Activated CD4-positive, alpha-beta T cell treated with anti-CD3 and anti-CD28 coated beads, Interleukin-10, Interleukin-2, amounts not matched to agents 100 ng/mL and 50 ng/mL, durations not matched to agents 16 hours and 8 hours (primary cell): ENCODE measurements at places on chromosomes 16 and 17.

- no peak for DNase-seq
Observed at GRCh38 chr17:30482555-30482954, 5.3 kb downstream of the GOSR1 start.

DNA sequence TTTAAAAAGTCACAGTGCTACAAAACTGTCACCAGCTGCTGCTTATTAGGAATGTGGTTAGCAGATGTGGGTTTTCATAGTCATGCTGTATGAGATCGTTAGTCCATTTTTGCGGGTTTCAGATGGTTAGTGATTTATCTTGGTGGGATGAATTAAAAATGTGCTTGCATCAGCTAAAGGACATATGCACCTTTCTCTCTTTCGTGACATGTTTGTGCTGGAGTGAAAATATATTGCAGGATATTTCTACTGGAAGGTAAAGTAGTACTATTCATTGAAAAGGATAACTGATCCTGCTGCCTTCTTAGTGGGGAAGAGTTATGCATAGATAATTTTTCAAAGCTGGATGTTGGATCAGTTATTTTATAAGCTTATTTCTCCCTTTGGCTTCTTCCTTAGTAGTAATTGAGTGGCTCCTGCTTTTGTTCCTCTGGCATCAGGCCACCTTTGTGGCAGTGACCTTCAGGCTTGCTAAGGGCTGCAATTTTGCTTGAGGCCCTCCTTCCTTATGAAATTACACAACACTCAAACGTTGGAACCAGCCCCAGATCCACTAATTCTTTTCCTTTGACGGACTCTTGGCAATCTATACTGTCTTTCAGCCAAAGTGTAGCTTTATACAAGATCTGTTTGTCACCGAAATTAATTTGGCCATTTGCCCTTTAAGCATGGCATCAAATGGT is 7.5 kb upstream of the SNTB2 start:
- peak; percentile 15 for DNase-seq

- DNase-seq = no peak
Observed at GRCh38 chr17:39461926-39462569, 762 bp downstream of the CDK12 start.

GRCh38 chr16:52657924-52658323 is 111.0 kb upstream of the TOX3 start:
- DNase-seq = no peak

DNA sequence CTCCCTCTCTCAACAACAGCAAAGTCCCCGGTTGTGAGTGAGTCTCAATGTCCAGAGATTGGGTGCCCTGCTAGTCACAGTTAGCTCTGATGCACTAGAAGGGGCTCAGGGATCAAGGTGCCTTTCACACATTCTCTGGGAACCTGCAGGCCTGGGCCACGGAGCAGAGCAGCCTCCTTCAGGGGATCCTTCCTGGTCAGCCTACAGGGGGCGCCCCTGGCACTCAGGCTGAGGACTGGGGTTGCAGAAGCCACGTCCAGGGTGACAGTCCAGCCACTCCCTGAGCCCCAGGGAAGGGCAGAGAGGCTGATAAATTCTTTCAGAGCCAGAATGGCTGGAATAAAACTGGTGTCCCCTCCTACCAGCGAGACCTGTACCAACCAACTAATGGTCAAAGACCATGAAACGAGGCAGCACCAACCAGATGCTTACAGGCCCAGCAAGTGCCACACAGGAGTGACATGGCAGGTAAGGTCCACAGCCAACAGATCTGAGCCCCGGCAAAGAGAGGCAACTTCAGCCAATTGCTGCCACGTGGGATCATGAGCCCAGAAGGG is 43.5 kb downstream of the ST3GAL2 start:
- peak; percentile 78 for DNase-seq

- DNase-seq = no peak
Observed at GRCh38 chr16:26087091-26087490, 395.3 kb downstream of the HS3ST4 start.

DNA sequence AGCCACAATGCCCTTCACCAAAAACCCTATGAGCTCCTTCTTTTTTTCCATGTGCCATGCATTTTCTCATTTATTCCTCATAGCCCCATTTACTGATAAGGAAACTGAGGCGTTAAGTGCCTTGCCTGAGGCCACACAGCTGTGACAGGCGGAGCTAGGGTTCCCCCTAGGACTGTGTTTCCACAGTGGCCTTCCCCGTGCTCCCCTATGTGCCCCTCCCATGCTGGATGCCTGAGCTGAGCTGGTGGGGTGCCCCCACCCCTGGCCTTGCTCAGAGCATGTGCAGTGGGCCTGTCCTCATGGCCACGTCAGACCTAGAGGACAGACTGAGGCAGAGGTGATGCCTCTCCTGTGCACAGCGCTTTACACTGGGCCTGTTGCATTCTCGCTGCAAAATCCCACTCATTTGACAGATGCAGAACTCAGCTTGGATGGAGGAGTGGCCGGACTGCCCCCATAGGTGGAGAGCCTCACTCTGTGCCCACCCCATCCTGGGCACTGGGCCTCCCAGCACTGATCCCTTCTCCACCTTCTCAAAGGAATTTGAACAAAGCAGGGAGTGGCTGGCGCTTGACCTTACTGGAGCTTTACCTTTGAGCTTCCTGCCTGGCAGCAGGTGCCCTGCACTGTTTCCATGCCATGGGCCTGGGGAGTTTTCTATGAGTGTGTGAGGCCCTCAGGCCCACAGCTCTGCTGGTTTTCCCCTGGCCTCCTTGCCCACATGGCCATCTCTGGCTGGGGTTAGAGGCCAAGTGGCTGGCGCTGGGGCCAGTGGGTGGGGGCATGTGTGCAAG is 2.6 kb downstream of the MAP2K3 start:
- peak; percentile 37 for DNase-seq

- no peak for DNase-seq
Observed at GRCh38 chr17:18191236-18191667, 7.6 kb downstream of the ALKBH5 start.

DNA sequence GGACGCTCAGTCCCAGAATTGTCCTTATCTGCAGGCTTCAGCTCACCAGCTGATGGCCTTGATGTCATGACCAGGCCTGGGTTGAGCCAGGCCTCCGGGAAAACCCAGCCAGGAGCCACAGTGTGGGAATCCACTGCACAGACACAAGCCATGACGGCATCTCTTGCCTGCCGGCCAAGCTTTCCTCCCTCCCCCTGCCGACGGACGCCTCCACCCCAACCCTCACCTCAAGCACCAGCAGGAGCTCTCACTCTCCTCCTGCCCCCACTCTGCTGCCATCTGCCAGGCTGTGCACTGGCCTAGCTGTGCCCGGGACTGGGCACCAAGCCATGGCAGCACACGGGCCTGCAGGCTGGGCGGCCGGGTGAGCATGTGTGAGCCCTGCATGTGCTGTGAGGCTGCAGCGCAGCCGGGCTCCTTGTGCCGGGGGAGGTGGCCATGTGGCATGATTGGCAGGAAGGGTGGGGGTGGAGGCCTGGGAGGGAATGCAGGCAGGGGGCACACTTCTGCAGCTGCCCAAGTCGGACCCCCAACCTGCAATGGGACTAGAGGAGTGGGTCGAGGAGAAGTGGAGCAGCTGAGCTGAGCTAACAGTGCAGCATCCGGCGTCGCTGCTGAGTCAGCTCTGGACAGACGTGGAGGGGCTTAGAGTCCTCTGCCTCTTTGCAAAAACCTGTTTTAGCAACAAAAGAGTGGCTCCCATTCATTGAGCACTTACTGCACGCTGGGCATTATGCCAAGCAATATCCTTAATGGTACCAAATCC is 268.5 kb downstream of the CBLN1 start:
- no peak for DNase-seq

DNA sequence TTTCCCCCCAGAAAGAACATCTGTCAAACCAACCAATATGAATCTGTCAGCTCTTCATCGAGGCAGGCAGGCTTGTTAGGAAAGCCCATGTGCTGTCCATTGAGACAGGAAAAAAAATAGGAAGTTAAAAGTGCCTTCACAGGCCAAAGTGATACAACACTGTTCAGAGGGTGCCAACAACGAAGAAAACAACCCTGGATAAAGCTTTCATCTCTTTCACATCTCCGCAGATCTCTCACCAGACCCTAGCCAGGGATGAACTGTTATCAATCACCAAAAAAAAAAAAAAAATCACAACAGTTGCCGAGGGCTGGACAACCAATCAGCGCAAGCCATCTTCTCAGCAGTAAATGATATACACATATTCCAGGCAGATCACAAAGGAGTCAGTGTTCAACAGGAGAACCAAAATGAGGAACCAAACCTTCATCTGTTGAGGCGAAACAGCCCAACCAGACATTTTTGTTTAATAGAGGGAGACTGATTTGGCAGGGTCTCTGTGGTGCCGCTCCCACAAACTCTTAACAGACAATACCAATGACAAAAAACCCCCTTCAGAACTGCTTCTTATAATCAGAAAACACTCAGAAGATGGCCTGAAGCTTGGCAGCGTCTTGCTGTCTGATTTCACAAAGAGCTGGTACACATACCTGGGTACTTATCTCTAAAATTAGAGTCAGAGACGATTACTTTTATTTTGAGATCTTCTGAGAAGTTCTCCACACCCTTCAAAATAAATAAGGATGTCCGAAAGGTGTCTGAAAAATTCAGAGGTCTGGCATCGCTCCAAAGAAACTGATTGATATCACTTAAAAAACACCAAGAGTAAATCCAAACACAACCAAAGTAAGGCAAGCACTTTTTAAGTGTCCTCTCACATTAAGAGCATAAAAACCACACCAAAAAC is 1.8 kb downstream of the MAP3K14 start:
- DNase-seq = peak; percentile 67

- DNase-seq = peak; percentile 46
Observed at GRCh38 chr16:68147444-68147843, 62.3 kb downstream of the NFATC3 start.

DNA sequence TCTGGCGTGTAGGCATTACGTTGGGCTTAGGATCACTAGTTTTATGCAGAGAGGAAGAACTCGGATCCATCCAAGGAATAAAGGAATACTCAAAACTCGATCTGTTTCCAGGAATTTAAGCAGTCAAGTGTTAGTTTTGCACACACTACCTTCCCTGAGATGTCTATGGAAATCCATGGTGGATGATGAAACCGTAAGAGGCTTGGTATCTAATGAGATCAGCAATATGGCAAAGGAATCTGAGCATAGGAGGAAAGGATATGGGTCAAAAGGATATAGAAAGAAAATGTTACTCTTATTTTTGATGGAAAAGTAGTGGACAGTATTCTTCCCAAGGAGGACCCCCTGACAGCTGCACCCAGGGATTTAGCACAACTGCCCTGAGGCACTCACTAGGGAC is 59.6 kb downstream of the SMG6 start:
- DNase-seq = no peak

- DNase-seq = peak; percentile 20
Observed at GRCh38 chr17:9977180-9977575, 72.1 kb upstream of the RCVRN start.

- DNase-seq = no peak
Observed at GRCh38 chr17:73647301-73647695, 3.1 kb upstream of the SDK2 start.

DNA sequence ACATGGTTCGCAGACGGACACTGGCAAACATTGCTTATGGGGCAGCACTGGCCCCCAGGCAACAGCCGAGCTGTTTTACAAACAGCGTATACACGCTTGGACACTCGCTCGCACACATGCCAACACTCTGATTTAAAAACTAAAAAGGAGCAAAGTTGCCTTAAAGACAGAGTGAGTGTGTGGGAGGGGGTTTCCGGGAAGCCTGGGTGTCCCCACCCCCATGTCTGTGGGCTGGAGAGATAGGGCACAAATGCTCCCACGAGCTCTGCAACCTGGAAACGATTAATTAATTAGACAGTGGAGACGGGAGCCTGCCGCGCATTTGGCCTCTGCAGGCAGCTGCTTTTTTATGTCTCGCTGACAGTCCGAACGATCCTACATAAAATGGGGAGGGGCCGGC is 107.9 kb upstream of the ZNF469 start:
- no peak for DNase-seq

DNA sequence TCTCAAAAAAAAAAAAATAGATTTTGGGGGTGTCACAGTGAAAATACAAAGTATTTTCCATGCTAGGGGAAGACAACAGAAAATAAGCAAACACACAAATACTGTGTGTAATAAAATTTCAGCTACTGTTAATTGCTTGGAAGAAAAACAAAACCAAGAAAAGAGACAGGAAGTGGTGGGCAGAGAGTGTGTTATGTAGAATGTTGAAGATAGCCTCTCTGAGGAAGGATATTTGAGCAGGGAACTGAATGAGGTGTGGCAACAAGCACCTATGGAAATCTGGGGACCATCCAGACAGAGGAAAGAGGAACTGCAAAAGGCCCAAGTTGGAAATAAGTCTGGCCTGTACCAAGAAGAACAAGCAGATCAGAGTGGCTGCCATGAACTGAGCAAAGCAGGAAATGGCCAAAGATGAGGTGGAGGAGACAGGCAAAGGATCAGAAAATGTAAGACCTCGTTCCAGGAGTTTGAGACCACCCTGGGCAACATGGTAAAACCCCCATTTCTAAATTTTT is 7.8 kb upstream of the USP31 start:
- DNase-seq = no peak

GRCh38 chr16:72886346-72886974 is 161.5 kb downstream of the ZFHX3 start:
- DNase-seq = no peak

DNA sequence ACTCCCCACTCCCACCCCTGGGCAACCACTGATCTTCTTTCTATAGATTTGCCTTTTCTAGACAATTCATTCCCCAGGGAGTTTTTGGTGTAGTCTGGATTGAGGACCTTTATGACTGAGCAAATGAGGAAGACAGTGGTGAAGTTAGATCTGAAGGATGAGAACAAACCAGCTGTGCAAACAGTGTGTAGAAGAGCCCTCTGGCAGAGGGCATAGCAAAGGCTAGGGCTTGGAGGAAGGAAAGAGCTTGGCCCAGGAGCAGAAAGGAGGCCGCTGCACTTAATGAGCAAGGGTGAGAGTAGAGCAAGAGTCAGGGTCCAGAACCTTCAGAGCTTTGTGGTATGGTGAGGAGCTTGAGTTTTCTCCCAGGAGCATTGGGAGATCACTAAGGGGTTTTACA is 352.7 kb downstream of the CA10 start:
- DNase-seq = no peak

- DNase-seq = no peak
Observed at GRCh38 chr16:84487358-84487757, 17.1 kb downstream of the MEAK7 start.

DNA sequence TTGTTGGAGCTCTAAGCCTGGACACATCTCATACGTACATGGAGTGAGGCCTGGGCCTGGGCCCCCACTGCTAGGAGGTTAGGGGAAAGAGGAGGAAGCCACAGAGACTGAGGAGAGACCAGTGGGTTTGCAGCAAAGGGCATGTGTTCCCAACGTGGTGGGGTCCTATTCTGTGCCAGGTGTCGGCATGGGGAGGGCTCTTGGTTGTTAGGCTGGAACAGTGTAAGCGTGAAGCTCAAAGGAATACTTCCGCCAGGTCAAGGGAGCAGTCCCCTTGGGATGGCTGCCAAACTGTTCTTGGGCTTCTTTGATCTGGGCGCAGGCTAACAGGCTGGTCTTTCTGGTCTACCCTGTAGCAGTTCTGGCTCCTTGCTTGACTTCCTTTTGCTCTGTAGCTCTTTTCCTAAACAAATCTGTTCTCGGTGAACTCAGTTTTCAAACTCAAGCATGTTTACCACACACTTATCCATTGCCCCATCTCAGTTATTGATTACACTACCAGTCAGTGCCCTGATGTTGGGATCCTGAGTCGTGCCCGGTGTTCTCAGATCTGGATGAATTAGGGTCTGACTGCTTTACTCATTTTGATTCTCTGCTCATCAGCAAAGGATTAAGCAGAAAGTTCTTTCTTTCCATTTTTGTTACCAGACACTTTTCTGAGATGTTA is 36.4 kb downstream of the GPT2 start:
- no peak for DNase-seq
